ENCODE measurements at places on chromosomes 1 and 21.

DNA sequence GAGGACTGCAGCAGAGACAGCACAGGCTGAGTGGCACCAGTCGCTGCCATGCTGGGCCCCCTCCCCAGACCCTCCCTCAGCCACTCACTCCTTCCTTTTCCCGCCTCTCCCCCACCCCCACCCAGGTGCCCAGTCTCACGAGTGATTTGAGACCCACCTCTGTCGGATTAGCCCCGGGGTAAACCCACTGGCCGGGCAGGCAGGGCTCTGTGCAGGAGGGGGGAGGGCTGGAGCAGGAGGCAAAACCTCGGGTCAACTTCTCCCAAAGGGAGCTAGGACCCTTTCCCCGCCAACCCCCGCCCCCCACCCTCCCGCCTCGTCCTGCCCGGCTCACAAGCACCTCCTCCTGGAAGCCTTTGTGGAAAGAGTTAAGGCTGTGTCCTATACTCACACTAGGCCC is 3.5 kb upstream of the MRPL24 start:
- DNase-seq, result no peak

DNA sequence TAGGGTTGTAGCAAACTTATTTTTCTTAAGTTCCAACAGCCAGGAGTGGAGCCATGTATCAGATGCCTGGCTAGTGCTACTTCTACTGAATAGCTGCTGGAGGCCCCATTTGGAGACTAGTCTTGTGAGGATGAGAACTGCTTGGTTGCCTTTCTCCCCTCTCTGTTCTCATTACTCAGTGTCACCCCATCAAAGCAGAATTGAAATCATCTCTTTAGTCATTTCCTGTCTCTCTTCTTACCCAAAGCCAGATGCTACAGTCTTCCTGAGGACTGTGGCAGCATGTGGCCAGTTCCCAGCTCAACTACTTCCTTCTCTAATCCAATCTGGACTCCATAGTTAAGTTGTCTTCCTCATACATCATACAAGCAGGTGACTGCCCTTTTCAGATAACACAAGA is 197.5 kb downstream of the BRINP2 start:
- DNase-seq, result no peak

DNA sequence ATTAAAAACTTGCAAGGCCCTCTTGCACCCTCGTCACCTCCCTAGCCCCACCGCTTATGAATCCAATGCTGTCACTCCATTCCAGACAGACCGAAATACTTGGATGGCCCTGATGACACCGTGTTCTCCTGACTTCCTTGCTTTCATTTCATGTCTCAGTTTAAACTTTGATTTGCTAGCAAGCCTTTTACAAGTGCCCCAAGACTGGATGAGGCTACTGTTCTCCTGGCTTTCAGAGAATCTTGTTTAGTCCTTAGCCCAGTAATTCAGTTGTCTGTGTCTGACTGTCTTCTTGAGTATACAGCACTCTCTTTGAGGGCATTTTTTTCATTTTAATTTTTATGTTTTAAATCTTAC is 824 bp upstream of the IFI44L start:
- DNase-seq, result no peak

DNA sequence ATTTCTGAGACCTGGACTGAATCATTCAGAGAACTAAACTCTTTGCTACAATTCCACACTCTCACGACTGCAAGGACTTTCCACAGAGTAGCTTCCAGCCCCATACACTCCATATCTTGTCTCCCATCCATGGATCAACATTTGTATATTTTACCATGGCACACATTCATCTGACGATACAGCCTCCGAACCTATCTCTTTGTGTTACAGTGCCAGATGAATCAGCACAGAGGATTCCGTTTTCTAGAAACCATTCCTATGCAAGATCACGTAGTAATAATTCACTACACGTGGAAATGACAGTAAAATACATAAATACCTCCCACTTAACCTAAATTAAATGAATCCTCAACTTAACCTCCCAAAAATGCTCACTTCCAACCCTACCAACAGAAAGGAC is 110.0 kb upstream of the PRDX6 start:
- no peak for DNase-seq

GRCh38 chr1:235624721-235625333 is 24.8 kb downstream of the GNG4 start:
- DNase-seq, result no peak

- DNase-seq, result no peak
These were observed 77.8 kb downstream of the KCNK2 start for GRCh38 chr1:215160351-215160750.

DNA sequence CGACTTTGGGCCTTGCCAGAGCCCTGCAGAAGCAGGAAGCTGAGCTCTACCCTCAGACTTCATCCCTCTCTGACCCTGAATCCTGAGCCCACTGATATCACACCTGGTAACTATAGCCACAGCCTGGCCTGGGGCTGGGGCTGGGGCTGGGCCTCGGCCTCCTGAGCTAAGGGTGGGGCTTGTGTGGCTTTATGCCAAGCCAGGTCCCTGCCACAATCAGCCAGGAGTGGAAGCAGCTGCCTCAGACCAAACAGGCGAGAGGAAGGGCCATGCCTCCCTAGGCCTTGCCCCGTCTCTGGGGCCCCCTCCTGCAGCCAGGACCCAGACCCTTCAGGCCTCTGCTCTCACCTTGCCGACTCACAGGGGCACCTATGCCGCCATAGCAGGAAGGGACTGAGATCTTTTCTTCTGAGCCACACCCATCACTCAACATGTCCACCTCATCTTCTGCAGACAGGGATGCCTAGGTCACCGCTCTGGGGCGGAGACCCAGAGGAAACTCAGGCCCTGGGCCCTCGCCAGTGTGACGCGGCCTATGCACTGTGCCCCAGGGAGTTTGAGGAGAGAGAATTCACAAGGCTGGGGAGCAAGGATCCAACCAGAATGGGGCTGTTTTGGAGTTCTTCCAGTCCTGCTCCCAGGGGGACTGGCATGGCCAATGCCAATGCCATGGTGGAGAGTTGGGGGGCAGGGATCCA is 5.7 kb downstream of the UBXN11 start:
- DNase-seq, result no peak

DNA sequence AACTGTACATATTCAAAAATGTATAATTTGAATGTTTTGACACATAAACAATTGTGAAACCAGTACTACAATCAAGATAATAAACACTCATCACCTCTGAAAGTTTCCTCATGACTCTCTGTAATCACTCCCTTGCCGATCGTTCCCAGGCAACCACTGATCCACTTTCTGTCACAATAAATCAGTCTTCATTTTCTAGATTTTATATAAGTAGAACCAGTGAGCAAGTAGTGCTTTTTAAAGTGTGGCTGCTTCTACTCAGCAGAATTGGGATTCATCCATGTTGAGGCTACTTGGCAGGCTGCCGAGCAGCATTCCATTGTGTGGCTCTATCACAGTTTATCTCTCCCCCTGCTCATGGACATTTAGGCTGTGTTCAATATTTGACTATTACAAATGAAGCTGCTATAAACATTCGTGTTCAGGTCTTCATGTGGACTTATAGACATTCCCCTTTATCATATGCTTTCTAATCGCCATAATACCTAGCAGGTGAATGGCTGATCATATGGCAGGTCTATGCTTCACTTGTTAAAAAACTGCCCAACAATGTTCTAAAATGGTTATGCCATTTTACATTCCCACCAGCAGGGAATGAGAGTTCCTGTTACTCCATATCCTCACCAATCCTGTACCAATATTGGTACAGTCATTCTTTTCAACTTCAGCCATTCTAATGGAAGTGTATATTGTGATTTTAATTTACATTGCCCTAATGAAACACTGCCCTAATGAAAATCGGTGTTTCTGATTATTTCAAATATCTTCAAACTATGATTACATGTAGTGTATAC is 20.5 kb downstream of the TEX38 start:
- no peak for DNase-seq

DNA sequence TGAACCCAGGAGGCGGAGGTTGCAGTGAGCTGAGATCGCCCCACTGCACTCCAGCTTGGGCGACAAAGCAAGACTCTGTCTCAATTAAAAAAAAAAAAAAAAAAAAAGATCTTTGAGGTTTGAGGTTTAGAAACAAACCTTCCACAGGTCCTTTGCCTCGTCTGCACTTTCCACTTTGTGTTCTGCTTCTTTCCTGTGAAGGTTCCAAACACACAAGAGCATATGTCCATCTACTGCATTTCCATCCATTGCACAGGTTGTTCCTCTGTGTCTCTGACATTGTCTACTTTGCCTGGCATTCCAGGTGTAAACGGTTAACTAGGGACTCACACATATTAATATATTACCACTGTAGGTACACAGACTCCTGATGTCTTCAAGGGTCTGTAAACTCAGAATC is 40.1 kb downstream of the DSTYK start:
- no peak for DNase-seq

DNA sequence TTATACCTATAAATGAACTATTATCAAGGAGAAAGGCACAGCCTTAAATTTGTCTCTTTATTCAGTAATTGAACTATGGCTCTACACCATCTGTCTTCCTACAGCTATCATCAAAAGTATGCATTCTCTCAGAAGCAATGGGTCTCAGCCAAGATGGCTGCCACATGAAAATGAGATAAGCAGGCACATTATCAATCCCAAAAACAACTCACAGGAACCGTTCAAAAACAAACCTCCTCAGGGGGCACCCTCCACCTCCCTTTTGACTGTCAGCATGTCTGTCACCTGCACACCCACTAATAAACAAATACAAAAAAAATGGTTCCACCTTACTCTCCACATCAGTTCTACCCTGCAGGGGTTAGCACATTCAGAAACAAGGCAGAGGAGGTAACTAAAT is 23.6 kb downstream of the KIAA0319L start:
- no peak for DNase-seq

DNA sequence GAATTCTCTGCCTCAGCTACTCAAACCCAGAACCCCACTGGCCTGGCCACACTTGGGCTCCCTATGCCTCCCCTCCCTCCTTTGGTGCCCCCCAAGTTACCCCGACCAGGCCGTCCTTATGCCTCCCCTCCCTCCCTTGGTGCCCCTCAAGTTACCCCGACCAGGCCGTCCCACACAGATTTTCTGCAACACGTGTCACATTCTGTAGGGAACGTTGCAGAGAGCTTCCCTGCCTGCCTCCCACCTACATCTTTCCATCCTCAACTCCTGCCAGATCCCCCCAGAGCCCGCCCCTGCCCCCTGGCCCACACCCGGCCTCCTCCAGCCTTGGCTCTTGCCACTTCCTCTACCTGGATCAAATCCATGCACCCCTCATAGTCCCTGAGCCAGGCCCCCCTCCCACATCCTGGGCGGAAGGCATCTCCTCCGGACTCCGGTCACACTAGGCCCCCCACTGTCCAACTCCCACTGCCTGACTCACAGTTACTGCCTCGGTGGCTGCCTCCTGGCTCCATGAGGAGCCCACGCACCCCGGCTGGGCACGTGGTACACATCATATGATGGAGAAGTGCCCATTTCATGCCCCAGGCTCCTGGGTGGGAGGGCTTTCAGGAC is 41.2 kb downstream of the KCNAB2 start:
- no peak for DNase-seq

DNA sequence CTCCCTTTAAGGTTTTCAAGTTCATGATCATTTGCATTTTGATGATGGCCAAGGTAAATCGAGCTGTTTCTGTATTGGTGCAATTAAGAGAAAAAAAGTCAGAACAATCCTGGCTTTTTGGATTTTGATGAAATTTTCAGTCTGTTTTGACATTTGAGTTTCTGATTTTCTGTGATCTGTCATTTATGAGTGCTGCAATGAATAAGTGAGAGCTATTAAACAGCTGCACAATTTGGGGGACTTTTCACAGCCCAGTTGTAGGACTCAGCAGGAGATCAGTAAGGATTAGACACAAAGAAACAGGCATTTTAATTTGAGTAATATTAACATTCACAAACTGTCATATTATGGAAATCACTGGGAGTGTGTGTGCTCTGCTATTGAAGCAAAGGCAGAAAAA is 452.9 kb upstream of the CXADR start:
- no peak for DNase-seq

DNA sequence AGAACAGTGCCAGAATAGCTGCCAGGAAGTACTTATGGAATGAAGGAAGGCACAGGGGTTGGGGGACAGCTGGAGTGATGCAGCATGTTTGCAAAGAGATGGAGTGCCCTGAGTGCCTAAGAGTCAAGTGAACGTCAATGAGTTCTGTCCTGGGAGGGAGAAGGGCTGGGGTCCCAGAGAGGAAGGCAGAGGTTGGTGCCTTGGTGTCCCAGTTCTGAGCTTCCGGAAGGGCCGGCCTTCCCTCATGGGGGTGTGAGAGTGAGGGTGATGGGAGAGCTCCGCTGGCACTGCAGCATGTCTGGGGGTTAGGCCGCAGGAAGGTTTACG is 17.6 kb downstream of the NES start:
- DNase-seq, result no peak

- no peak for DNase-seq
These were observed 2.1 kb downstream of the SLAMF8 start for GRCh38 chr1:159828581-159829272.

- no peak for DNase-seq
These were observed 76.8 kb upstream of the HNRNPU start for GRCh38 chr1:244941121-244941520.

DNA sequence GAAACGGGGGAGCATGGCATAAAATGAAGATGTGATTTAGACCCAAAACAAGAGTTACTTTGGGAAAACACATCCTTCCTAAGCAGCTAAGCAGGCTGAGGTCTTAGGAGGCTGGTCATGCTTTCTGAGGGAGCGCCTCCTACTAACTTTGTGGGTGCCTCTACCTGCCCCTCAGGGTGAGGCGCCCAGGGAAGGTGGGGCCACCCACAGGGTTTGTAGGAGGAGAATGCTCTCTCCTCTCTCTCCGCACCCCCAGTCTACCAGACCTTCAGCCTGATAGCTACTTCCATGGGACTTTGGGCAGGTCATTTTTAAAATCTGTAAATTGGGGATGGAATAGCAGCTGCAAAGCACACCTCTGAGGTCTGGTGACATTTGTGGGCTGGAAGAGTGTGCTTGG is 23.8 kb downstream of the SLC27A3 start:
- no peak for DNase-seq

DNA sequence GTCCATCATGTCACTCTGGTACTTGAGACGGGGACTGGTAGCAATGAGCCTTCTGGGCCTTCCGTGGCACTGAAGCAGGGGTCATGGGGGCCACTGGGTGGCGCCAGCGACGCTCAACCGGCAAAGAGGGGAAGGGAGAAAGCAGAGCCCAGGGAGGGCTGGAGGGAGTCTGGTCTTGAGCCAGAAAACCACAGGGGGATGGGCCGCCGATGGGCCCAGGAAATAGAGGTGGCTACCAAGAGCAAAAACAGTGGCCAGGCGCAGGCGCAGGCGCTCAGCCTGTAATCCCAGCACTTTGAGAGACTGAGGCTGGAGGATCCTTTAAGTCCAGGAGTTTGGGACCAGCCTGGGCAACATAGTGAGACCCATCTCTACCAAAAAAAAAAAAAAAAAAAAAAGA is 21.8 kb downstream of the EXOC8 start:
- no peak for DNase-seq

- DNase-seq, result no peak
These were observed 47.1 kb upstream of the PLA2G2C start for GRCh38 chr1:20233394-20233793.

- DNase-seq, result no peak
These were observed 20.3 kb upstream of the TMEM222 start for GRCh38 chr1:27301582-27302199.

All from sciatic nerve (tissue), 2 donors.